ENCODE measurements at places on chromosomes 7 and 10.

- DNase-seq: no peak
Observed at GRCh38 chr7:111076205-111076604, 14.7 kb upstream of the LRRN3 start.

DNA sequence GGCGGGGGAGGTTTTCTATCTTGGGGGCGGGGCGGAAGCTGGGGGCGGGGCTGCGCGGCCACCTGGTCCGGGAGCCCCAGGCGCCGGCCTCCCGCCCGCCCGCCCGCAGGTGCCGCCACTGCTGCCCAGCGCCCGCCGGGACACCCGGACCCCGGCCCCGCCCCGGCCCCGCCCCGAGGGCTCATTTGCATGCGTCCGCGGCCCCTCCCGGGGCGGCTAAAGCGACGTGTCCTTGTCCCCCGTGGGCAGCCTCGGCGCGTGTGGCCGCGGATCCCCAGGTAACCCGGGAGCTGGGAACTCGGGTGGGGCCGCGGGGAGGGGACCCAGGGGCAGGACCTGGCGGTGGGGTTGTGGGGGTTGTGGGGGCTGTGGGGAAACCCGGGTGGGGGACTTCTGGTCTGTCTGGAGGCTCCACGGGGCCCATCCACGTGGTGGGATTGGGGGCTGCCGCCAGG, at the start of gene BHLHA15:
Gene BHLHA15 (plus strand): TSS at position 219 of the 455 bp plus-strand sequence. CDS start 871 bp downstream, outside the sequence.
- peak; percentile 24 for DNase-seq

- no peak for DNase-seq
Observed at GRCh38 chr7:127587663-127588018, 570 bp upstream of the ARF5 start.

DNA sequence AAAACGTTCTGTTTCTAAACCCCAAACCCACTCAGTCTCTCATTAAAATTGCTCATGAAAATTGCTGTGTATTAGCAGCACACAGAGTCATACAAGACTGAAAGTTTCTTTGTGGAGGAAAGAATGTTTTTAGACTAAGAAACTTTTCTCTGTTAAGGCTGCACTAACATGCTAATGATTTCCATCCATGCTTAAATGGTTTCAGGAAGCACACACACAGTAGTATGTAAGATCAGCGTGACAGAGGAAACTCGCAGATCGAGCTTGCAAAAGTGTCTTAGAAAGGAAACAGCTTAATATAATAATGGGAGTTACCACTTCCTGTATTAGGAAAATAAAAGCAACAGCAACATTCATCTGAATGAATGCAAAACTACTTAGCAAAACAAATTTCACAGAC, 112.7 kb downstream of the ICA1 start:
- DNase-seq: no peak

DNA sequence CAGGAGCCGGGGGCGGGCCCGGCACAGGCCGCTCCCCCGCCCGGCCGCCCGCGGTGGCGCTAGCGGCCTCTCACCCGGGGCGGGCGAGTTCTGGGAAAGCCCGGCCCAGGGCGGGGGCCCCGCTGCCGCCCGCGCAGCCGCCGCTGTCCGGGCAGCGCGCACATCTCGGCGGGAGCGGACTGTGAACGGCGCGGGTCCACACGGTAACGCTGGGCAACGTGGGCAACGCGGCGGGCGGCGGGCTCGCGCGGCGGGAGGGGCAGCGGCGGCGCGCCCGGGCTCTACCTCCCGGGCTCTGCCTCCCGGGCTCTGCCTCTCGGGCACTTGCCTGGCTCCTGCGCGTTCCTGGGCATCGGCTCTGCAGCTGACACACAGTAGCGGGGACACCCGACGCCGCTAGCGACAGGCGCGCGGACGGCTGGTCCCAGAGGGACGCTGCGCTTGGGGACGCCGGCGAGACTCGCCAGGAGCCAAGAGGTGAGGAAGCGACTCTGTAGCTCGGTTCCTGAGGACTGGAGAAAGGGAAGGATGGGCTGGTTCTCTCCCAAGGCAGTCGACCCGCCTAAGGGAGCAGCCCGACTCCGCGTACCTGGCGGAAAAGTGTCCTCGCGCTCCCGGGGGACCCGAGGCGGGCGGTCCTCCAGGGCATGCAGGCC, at the start of gene PLCE1:
Gene PLCE1 (plus strand): TSS at position 150 of the 656 bp plus-strand sequence. CDS start 37,116 bp downstream, outside the sequence.
- no peak for DNase-seq

- DNase-seq: no peak
Observed at GRCh38 chr10:117237401-117237991, 3.4 kb upstream of the SLC18A2 start.

GRCh38 chr7:24508316-24508715, 64.9 kb upstream of the PALS2 start:
- no peak for DNase-seq

- no peak for DNase-seq
Observed at GRCh38 chr7:157018997-157019608, 8.6 kb upstream of the MNX1 start.

GRCh38 chr10:132329565-132330485, 2.2 kb upstream of the LRRC27 start:
- no peak for DNase-seq

Data from stimulated activated CD8-positive, alpha-beta memory T cell treated with anti-CD3 and anti-CD28 coated beads, Interleukin-7, amount 100 ng/mL, for 4 hours (primary cell).